ENCODE measurements at places on chromosomes 12 and 14.

DNA sequence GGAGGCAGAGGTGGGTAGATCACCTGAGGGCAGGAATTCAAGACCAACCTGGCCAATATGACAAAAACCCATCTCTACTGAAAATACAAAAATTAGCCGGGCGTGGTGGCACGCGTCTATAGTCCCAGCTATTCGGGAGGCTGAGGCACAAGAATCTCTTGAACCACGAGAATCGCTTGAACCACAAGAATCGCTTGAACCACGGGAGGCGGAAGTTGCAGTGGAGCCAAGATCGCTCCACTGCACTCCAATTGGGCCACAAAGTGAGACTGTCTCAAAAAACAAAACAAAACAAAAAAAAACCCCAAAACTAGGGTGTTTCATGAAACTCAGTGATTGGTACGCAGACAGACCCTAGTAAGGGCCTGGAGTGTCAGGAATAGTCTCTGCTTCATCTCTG lies 6.4 kb upstream of the ARF6 start:
- DNase-seq: peak; percentile 32

DNA sequence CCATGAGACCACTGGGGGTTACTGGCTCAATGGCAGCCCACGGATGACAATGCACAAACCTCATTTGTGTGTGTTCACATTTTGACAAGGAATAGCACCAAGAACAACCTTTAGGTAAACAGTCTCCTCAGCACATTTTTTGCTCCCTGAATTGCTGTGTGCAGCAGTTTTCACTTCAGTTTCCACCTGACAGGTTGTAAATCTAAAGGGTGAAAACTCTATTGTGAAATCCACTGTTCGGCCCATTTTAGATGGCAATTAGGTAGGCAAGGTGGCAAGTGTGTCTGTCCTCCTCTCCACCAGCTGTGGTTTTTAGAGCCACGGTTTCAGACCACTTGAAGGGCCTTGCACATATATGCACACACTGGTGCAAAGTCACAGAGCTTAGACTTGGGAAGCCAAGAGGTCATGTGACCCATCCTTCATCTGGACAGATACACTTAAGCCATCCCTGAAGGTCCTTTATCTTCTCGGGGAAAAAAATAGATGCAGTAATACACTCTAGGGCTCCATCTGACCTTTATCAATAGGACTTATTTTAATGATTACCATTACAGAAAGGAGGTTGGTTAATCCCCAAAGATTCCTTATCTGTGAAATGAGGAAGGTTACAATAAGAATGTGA lies 23.2 kb downstream of the HAL start:
- no peak for DNase-seq

GRCh38 chr14:99722741-99723140 lies 38.6 kb downstream of the CYP46A1 start:
- peak; percentile 35 for DNase-seq

DNA sequence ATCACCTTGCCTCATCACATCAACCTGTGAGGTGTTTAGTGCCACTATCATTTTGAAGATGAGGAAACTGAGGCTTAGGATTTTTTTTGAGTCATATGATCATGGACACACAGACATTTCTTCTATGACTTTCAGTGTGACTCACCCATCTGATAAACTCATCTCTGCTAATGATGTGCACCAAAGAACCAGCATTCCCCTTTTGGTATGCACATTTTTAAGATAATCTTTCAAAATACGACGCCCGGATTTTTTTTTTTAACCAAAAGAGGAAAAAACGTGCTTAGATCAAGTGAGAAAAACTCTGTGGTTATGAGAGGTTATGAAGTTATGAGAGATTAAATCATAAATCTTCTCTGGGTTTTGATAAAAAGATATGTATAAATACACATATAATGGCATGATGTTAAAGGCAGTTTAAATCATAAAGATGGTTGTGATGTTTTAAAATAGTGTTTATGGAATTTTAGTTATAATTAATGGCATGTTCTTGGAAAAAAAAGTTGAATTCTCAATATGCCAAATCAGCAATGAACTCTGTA lies 948.1 kb downstream of the TMTC2 start:
- DNase-seq: no peak

DNA sequence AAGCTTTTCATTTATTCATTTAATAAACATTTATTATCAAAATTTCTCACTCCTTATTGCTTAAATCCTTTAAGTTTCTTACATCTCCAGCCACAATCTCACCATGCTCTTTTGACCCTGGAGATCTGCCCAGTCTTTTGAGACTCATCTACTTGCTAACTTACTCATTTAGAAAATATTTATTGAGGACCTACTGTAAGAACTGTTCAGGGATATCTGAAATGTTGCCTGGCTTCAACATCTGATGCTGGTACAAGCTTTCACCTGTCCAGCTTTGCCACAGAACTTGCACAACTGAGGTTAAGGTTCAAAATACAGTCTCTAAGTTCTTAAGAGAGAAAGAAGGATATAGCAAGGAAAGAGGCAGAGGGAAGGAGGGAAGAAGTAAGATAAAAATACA lies 17.5 kb upstream of the GXYLT1 start:
- no peak for DNase-seq

DNA sequence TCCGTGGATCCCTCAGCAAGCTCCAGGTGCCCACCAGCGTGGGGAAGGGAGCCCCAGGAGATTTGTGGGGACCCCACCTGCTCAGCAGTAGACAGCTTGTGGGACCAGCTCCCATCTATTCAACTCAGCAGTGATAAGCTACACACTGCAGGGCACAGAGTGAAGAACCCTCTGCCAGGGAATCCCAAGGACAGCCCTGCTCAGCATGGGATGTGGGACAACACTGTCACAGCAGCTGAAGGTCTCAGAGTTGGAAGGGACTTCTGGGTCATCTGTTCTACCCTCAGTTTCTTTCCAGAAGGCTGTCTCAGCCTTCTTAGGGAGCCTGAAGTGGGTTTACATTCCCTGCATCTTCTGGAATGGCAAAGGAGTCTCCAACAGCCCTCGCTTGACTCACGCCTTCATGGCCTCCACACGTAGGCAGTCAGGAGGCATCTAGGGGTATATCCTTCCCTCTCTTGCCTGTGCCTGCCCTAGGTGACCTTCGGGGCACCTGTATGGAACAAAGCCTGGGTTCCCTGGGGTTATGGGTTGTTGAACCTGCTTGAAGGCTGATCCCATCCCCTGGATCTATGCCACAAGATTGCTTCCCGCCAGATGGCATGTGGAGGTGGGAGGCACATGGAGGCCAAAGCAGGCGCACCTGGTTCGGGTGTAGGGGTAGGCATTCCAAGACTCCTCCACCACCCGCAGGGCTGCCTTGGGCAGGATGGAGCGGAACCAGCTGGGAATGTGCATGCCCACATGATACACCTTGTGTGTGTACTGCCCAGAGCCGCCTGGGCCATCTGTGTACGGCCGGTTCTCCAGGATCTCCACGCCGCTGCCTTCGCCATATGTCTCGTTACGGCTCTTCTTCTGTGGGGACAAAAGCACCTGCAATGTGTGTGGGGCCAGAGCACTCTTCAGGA lies 33.0 kb downstream of the ARL6IP4 start:
- DNase-seq: no peak

DNA sequence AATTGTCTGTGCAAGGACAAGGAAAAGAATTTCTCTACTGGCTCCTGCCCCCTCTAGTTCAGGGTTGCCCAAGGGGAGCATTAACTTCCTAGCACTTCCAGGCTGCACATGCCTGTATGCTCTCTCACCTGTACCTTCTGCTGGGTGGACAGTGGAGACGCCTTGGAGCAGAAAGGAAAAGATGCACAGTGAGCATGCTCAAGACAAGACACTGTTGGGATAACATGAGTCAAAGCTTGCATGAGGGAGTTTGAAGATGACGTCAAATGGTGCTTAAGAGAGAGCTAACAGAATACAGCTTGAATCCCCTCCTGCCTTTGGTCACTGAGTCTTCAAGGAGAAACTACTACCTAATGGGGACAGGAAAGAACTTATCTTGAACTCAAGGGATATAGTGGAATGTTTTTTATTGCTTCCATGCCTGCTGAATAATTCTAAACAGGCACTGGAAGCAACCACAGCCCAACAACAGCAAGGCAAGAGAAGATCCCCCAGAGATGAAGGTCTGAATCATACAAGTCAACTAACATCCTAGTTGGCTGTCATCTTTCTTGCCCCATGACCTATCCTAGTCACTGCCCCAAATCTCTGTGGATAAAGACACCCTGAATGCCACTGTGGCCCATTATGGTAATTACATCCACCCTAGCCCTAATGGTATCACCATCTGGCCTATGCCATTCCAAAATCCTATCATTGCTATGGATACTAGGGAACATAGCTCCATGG lies 23.5 kb downstream of the RPS6KA5 start:
- no peak for DNase-seq

DNA sequence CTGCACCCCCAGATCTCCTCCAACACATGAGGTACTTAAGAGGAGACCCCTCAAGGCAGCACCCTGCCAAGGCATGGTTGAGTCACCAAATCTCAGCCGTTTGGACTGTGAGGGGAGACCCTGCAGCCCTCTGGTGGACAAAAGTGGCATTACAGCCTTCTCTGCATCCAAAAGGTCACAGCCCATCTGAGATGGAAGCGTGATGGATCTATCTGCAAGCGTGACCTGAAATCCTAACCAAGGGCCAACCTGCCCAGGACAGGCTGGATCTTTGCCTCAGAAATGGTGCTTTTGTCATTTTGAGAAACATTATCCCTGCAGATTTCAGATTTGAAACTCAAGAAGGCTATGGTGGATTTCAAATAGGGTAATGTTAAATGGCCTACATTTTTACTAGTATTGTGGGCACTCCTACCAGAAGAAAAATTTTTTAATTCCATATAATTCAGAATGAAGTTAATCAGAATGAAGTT lies 23.7 kb upstream of the DHRS4 start:
- DNase-seq: peak; percentile 94

- no peak for DNase-seq
Measured at GRCh38 chr12:115946092-115946491, 331.4 kb downstream of the MED13L start.

GRCh38 chr14:106877517-106877916 lies 1351.1 kb downstream of the TMEM121 start:
- no peak for DNase-seq

GRCh38 chr12:29102741-29103140 lies 46.3 kb upstream of the FAR2 start:
- no peak for DNase-seq

GRCh38 chr14:52014601-52015267 lies 25.4 kb downstream of the RTRAF start:
- DNase-seq: no peak

DNA sequence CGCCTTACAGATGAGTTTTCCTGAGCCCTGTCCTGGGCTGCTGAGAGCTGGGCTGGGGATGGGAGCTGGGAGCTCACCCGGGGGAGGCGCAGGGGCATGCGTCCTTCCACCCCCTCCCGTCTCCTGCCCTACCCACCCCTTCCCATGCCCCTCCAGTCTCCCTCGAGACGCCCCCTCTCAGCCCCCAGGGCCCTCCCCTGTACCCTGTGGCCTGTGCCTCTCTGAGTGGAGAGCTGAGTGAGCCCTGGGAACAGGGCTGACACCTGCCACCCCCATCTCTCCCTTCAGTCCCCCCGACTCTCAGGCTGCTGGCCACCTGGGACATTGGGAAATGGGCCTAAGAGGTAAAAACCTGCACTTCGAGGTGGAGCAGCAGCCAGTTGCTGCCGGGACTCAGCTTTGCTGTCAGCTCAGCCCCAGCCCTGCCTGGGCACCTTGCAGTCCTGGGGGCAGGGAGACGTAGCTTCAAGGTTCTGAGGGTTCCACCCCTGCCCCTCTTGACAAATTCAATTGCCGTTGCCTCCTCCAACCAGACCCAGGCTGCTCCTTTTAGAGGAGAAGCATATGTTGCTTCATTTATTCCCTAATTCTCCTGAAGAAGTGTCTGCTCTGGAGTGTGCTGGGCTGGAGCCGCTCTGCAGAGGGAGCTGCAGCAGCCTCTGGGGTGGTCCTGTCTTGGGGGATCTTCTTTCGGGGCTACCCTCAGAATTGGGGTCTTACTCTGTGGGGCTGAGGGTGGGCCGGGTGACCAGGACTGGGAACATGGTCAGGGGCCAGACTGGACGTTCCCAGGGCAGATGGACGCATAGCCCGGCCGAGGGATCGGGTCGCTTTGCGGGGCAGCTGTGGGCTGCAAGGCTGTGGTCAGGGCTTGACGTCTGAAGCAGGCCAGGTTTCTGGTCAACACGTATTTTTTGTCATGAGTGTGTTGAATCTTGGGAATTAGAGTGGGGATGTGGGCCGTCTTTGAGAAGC lies 141.4 kb downstream of the ADGRD1 start:
- no peak for DNase-seq

GRCh38 chr12:40618636-40619035 lies 73.6 kb upstream of the CNTN1 start:
- no peak for DNase-seq

GRCh38 chr12:5907807-5908206 lies 37.3 kb downstream of the ANO2 start:
- peak; percentile 35 for DNase-seq

DNA sequence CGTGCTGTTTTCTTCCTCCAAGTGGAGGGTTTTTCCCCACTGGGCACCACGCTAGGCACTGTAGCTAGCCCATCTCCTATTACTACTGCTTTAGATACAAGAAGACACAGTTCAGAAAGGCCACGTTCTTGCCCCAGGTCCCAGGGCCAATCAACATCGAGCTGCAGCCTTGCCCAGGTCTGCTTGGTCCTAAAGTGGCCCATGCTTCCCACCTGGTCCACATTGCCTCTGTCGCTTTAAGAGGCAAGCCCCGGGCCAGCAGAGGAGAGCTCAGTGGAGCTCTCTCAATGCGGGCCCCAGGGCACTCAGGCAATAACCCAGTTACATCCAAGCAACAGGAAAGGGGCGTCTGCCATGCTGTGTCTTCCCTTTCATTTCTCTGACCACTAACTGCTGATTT lies 148.1 kb downstream of the CALM1 start:
- no peak for DNase-seq

GRCh38 chr12:20629414-20630156 lies 65.5 kb upstream of the SLCO1C1 start:
- DNase-seq: no peak

- DNase-seq: no peak
Measured at GRCh38 chr12:110280392-110280778, 662 bp upstream of the ATP2A2 start.

GRCh38 chr14:24943024-24943423 lies 106.9 kb downstream of the STXBP6 start:
- no peak for DNase-seq

- no peak for DNase-seq
Measured at GRCh38 chr14:28766469-28766955, at the start of gene FOXG1. Gene FOXG1 (plus strand): TSS chr14:28766787. CDS start chr14:28767280, 493 bp downstream.
